ENCODE measurements at places on chromosomes 5 and 9.

DNA sequence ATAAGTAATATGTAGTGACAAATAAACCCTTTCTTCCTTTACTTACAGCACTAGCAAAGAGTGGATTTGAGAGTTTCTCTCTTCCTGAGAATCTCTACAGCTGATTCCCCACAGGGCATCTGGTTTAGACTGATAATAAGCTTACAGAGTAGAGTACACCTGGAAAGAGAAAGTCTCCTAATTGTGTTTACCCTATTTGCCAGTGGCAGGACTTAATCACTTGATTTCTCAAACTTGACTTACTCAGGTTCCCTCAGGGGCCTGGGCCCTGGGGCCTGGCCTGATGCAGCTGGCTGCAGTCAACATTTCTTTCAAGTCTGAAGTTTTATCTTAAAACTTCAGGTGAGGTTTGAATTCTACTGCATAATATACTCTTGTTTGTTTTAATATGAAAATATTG lies 38.0 kb upstream of the UBTD2 start:
- no peak for DNase-seq

GRCh38 chr9:117265253-117265652 lies 149.6 kb downstream of the ASTN2 start:
- no peak for DNase-seq

GRCh38 chr5:153818626-153819025 lies 220.1 kb downstream of the FAM114A2 start:
- no peak for DNase-seq

GRCh38 chr9:72441848-72442607 lies 77.0 kb upstream of the ZFAND5 start:
- no peak for DNase-seq

GRCh38 chr9:109253637-109254284 lies 67.1 kb downstream of the EPB41L4B start:
- DNase-seq = peak; percentile 12

DNA sequence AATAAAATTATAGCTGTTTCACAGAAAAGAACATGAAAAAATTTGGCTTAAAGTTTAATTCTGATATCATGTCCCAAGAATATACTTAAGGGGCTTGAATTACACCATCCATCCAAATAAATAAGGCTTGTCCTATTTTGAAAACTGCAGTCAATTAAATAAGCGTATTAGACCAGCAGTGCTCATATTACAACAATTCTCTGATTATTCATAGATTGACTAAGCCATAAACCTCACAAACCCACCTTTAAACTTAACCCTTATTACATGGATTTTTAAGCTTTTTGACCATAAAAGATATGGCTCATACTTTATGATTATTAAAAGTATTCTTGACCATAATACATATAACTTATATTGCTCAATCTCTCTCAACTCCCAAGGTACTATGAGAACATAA lies 127.9 kb downstream of the ELAVL2 start:
- no peak for DNase-seq

DNA sequence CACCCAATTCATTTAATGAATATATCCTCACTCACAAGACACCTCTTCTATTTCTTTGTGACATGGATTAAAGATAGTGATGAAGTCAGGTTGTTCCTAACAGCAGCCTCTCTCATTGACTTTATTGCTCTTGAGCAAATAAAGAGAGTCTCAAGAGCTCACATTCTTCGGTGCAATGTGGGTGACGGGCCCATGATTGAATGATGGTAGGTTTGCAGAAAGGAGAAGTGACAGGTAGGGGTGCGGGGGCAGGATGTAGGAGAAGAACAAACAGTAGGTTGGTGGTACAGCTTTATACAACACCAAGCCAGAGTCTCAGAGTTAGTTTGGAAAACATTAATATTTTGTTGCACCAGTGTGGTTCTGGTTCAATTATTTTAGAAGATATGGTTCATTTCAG lies 122.2 kb downstream of the SLIT3 start:
- no peak for DNase-seq

GRCh38 chr5:158995694-158996173 lies 104.0 kb downstream of the EBF1 start:
- DNase-seq = no peak

DNA sequence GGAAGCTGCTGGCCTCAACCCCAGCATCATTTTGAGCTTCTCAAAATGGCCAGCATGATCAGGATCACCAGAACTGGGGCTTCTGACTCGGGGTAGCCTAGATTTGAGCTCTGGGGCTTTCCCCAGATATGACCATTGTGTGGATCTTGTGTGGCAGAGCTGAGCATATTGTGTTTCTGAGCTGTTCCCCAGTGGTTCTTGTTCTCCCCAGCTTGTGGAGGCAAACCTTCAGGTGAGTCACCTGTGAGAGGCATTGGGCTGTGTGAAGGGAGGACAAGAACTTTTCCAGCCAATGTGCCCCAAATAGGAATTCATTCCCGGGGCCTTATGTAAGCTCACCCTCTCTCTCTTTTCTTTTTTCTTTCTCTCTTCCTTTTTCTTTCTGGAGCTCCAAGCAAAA lies 80.7 kb upstream of the PITX1 start:
- DNase-seq = no peak

DNA sequence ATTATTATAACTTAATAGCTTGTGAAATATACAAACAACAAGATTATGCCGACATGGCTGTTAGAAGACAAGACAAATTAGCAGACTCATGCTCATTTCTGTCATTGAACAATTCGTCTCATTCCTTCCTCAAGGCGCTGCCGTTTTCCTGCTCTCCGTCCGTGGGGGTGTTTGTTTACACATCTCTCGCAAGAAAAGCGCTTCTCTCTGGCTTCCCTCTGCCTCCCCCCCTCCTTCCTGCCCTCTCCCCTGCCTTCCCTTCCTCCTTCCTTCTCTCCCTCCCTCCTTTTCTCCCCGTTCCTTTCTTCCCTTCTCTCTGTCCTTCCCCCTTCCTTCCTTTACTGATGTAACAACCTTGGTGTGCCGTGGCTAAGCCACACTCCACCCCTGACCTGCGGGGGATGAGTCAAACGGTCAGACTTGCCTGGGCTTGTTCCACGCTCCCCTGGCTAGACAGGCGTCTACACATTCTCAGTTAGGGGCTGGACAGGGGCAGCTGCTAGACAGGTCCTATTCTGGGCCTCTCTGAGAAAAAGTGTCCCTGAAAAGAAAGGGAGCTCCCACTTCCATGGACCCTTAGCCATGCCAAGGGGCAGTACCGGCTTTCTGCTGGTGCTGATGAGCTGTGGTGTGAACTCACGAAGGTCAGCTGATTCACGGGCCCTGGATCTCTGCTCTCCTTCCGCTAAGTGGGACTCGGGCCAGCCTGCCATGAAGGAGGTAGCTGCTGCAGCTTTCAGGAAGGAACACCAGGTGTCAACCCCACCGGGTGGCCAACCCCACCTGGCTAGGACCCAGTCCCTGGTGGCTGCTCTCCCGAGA lies 32.0 kb upstream of the SPTLC1 start:
- peak; percentile 38 for DNase-seq

DNA sequence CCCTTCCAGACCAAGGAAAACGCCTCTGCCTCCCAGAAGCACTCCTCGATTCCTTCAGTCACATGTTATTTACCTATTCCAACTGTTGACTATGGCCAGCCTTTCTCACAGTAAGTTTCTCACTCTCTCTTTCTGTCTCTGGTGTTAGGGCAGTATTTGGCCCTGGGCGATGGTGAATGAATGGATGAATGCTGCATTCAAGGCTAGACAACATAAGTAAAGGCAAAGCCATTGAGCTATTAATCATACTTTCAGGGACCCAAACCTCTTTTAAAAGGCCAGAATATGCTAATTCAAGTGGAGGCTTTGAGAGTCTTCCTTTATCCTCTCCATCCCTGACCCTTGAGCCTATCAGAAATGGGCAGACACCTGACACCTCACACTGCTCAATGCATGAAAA lies 78.5 kb downstream of the SEC61B start:
- no peak for DNase-seq

GRCh38 chr9:136712690-136713544 lies 545 bp downstream of the DIPK1B start:
- no peak for DNase-seq

Data from NCI-H2081 (cell line).